ENCODE measurements at places on chromosomes 3 and 15. TPM values are rescaled to one million over a fixed set of nuclear protein-coding genes. Genes with fewer than 3 reads are reported as not detected.

The ENTPD3 gene
- total RNA-seq: 17.8 TPM

The RLBP1 gene
- 0.69 TPM for total RNA-seq

The SCN5A gene
- 2.8 TPM for total RNA-seq

The ATG3 gene
- 46.1 TPM for total RNA-seq

The PODXL2 gene
- total RNA-seq: 192 TPM
